ENCODE measurements at places on chromosomes 3 and 15. TPM values are rescaled to one million over a fixed set of nuclear protein-coding genes. Genes with fewer than 3 reads are reported as not detected.

DNA sequence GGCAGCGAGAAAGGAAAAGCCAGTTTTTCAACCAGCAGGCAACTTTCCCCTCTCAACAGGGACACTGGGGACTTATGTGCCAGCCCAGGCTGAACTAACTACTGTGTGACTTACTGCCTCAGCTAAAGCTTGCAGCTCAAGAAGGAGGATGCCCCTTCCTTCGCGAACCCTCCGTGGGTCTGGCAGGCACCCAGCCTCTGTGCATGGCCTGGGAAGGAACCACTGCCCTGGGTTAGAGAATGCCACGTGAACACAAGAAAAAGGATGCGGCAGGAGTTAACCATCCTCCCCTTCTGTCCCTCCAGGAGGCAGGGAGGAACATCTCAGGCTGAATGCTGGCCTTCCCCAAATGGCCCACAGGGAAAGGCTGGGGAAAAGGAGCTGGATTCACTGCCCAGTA lies 29.0 kb downstream of the CHDH start:
- H3K27ac ChIP-seq: no peak overlapping the region
- H3K4me3 ChIP-seq: no peak overlapping the region
- no peaks in the 10 kb centered on the region for H3K4me1 ChIP-seq
- peaks cover 37% of the 10 kb centered on the region for H3K36me3 ChIP-seq
- no peaks in the 10 kb centered on the region for H3K27me3 ChIP-seq
- DNase-seq: no peak

Gene GOLGA6L22
- total RNA-seq: not detected

- no peaks in the 10 kb centered on the region for H3K36me3 ChIP-seq
- no peak overlapping the region for H3K4me3 ChIP-seq
- no peak for DNase-seq
- no peaks in the 10 kb centered on the region for H3K4me1 ChIP-seq
- no peak overlapping the region for H3K27ac ChIP-seq
These were observed 50.3 kb downstream of the BTLA start for GRCh38 chr3:112448939-112449338.

DNA sequence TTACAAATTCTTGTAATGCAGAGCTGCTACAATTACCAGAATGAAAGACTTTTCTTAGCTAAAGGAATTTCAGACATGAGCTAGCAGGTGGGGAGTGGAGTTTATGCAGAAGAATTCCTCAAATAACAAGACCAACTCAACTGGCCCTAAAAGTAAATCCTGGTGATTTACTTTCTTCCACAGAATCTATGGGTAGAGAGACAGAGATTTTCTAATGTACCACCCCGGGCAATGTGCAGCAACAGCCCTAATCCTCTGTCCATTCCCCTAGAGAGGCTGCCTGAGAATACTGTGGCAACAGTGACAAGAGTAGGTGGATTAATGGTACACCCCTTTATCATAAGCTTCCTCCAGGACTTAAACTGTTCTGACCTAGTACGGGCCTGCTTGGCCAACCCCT lies 55.2 kb downstream of the AQR start:
- no peak overlapping the region for H3K27ac ChIP-seq
- H3K27me3 ChIP-seq: no peaks in the 10 kb centered on the region
- H3K4me1 ChIP-seq: no peaks in the 10 kb centered on the region

GRCh38 chr3:10268930-10269329 lies 20.7 kb downstream of the TATDN2 start:
- peaks cover 7% of the 10 kb centered on the region for H3K36me3 ChIP-seq
- H3K27ac ChIP-seq: no peak overlapping the region
- no peaks in the 10 kb centered on the region for H3K27me3 ChIP-seq
- DNase-seq: no peak

DNA sequence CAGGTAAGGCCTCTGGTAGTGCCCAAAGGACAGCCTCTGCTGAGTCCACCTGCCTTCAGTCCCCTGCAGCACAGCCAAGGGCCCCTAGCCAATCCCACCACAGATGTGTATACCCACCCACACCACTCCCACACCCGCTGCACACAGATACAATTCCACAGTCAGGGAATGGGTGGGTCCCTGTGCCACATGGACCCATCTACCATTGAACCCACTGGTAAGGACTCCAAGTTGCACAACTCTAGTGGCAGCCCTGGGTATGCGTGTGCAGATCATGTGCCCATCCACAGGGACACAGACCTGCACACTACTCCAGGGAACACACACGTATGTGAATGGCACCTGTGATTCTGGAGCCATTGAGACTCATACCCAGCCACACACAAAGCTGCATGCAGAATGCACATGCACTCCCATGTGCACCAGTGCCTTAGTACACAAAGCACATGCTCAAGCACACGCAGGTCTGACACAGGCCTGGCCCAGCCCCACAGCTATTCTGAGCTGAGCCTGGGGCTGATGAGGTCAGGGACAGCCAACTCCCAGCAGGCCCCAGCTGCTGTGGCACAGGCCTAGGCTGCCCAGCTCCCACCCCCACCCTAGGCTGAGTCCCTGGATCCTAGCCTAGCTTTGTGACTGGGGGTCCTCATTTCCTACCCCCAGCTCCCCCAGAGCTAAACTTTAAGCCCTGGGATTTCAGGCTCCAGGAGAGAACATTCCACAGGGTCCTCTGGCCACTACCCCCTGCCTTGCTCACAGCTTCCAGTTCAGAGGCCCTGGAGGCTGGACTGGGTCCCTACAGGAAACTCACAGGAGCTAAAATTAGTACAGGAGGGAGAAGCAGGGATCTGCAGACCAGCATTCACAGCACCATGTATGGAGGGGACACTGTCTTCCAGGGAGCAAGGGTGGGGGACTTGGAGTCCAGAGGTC lies 2.7 kb upstream of the ALS2CL start:
- H3K27me3 ChIP-seq: no peaks in the 10 kb centered on the region
- H3K4me1 ChIP-seq: peaks cover 58% of the 10 kb centered on the region
- no peak for DNase-seq
- no peaks in the 10 kb centered on the region for H3K36me3 ChIP-seq

DNA sequence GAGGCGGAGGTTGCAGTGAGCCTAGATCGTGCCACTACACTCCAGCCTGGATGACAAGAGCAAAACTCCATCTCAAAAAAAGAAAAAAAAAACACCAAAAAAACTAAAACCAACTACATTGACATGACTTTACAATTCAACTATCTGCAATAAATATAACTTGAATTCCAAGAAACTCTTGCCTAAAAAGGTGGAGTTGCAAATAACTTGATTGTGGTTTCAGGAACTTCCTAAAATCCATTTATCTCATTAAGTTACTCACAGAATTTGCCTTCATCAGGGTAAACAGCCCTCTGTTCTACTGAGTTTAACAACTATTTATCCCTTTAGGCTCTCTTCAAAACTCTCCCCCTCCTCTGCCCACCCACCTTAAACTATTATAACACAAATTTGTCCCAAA lies 2.7 kb upstream of the MAPK6 start:
- DNase-seq: no peak
- H3K27me3 ChIP-seq: no peaks in the 10 kb centered on the region
- no peak overlapping the region for H3K4me3 ChIP-seq
- H3K36me3 ChIP-seq: no peaks in the 10 kb centered on the region
- H3K4me1 ChIP-seq: peaks cover 10% of the 10 kb centered on the region

DNA sequence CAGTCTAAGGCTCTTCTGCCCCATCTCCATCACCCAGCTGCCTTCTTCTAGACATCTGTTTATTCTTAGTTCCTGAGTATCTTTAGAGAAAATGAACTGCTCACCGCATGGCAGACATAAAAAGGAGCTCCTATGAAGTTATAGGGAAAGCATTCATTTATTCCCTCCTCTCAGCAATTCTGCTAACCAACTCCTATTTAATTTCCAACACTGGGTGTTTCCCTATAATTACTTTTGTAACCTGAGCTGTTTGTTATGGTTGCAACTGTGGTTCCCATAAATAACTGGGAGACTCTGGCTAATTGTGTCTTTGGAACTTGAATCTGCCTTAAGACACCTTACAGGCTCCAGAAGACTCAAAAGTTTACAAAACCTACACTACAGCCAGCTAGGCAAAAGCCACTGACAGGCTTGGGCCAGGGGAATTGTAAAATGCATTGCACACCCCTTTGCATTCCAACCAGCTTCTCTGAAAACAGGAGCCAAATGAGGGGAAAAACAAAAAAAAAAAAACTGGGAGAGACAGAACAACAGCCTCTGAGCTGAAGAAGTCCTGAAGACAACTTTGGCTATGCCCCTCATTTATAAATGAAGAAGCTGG lies 231.5 kb upstream of the FEZF2 start:
- H3K27ac ChIP-seq: no peak overlapping the region
- H3K4me1 ChIP-seq: no peaks in the 10 kb centered on the region
- no peak overlapping the region for H3K4me3 ChIP-seq
- DNase-seq: no peak
- H3K36me3 ChIP-seq: no peaks in the 10 kb centered on the region

Gene AP3B2
- total RNA-seq: 6.6 TPM

DNA sequence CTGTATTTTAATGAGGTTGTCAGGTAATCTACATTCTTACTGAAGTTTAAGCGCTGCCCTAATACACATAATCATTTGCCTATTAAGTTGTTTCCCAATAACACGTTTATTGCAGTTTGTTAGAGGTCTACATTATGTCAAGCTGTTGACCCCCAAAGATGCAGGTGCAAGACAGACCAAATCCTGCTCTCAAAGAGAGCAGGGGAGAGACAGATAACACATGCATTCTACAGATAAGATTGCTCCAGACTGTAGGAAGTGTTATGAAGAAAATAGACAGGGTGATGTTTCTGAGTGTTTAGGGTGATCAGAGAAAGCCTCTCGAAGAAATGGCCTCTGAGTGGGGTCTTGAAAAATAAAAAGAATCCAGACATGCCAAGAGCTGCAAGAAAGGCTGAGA lies 24.8 kb upstream of the OXTR start:
- H3K4me3 ChIP-seq: no peak overlapping the region
- no peaks in the 10 kb centered on the region for H3K4me1 ChIP-seq
- no peaks in the 10 kb centered on the region for H3K36me3 ChIP-seq
- no peak overlapping the region for H3K27ac ChIP-seq

Gene CERS3
- 0.33 TPM for total RNA-seq

Gene KLHL24
- 46.2 TPM for total RNA-seq

DNA sequence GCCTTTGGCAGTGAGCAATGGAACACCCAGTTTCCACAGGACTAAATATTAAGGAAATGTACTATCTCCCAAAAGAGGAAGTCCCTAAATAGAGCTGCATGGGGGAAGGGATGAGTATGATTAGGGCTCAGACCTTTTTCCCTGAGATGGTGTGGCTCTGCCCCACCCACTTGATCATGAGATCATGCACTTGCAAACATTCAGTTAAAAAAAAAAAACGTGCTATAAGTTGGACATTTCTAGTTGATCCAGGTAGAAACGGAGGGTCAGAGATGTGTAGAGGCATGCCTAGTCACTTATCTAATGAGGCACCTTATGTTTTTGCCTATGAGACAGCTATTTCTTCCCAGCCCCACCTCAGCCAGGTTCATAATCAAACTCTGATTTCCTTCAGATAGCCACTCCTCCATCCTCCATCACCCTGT lies 24.5 kb upstream of the SSR3 start:
- H3K27me3 ChIP-seq: no peaks in the 10 kb centered on the region
- H3K27ac ChIP-seq: no peak overlapping the region
- no peak for DNase-seq
- no peaks in the 10 kb centered on the region for H3K36me3 ChIP-seq
- H3K4me3 ChIP-seq: no peak overlapping the region

DNA sequence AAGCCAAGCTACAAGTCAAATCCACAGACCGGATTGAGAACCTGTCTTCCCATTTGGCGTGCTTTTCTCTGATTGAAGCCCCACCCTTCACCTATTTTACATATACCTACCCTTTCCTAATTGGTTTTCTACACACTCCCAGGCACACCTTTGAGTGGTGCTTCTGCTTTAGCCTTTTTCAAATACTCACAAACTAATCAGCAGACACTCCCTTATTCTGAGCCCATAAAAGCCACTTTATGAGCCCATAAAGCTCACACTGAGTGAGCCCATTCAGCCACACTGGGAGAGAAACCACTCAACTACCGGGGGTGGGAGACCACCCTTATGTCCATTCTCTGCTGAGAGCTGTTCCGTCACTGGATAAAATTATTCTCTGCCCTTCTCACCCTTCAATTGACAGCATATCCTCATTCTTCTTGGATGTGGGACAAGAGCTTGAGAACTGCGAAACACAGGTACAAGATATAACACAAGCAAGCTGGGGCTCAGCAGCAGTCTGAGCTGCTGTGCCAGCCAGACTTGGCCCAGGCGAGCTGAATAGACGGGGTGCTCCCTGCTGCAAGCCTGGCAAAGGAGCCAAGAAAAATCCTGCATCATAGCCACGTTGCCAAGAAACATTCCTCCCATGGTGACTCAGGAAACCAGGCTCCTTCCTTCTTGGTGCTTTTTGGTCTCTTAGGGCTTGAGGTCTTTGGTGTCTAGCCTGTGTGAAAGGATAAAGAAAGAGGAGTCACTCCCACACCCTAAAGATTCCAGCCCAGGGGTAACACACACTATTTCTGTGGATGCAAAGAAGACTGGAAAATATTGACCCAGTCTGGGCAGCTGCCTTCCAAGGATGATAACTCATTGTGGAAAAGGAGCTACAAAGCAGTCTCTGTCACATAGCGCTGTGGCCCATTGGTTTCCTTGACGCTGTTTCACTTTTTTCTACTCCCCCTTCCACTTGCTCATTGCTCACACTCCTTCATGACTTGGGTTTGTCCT lies 609.7 kb downstream of the MCTP2 start:
- H3K36me3 ChIP-seq: no peaks in the 10 kb centered on the region
- H3K4me1 ChIP-seq: peaks cover 17% of the 10 kb centered on the region
- no peak overlapping the region for H3K27ac ChIP-seq

Gene CPNE4
- not detected for total RNA-seq

Gene GPD1L
- total RNA-seq: 23.6 TPM

- H3K4me3 ChIP-seq: no peak overlapping the region
- H3K27me3 ChIP-seq: no peaks in the 10 kb centered on the region
- H3K36me3 ChIP-seq: no peaks in the 10 kb centered on the region
- DNase-seq: no peak
- no peak overlapping the region for H3K27ac ChIP-seq
These were observed 1029.5 kb upstream of the NR2F2 start for GRCh38 chr15:95300958-95301357.

Gene SOX2
- total RNA-seq: 1.3 TPM

- peaks cover 19% of the 10 kb centered on the region for H3K4me1 ChIP-seq
- H3K36me3 ChIP-seq: no peaks in the 10 kb centered on the region
- no peaks in the 10 kb centered on the region for H3K27me3 ChIP-seq
- no peak for DNase-seq
These were observed 6.8 kb upstream of the TRIM69 start for GRCh38 chr15:44729408-44730127.

DNA sequence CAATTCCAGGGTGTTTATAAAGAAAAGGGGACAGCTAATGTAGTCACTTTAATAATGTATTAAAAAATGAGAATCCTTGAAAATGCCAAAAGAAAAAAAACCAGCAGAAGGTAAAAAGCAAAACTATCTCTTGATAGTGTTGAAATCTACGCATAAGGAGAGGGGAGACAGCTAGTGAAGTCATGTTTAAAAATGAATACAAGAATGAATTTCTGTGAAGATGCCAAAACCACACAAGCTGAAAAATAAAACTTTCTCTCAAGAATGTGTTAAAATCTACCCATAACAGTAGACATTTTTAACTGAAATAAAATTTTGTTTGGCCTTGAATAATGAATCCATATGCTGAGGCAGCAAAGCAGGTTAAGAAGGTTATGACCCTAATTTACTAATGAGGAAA lies 42.2 kb upstream of the TMEM108 start:
- H3K36me3 ChIP-seq: no peaks in the 10 kb centered on the region
- H3K4me3 ChIP-seq: no peak overlapping the region
- H3K4me1 ChIP-seq: no peaks in the 10 kb centered on the region
- no peaks in the 10 kb centered on the region for H3K27me3 ChIP-seq
- no peak for DNase-seq

Measured in body of pancreas (tissue), 4 donors.